Diencephalon (tissue), 1 donor: ENCODE measurements at places on chromosomes 1 and 21. TPM values are rescaled to one million over a fixed set of nuclear protein-coding genes. Genes with fewer than 3 reads are reported as not detected.

Gene KIRREL1
- 21.2 TPM for total RNA-seq

Gene CYP2J2
- total RNA-seq, result 1.6 TPM

Gene TBX19
- total RNA-seq, result 0.69 TPM

Gene KLHDC8A
- 28.8 TPM for total RNA-seq

Gene C1orf116
- total RNA-seq, result not detected

Gene CELA2B
- not detected for total RNA-seq

Gene GBP6
- total RNA-seq, result 0.69 TPM

Gene F5
- 0.92 TPM for total RNA-seq

Gene LRRC47
- 32.1 TPM for total RNA-seq
